ENCODE measurements at places on chromosomes 12 and 14.

GRCh38 chr14:63896278-63896720, 43.5 kb downstream of the SYNE2 start:
- DNase-seq = no peak

DNA sequence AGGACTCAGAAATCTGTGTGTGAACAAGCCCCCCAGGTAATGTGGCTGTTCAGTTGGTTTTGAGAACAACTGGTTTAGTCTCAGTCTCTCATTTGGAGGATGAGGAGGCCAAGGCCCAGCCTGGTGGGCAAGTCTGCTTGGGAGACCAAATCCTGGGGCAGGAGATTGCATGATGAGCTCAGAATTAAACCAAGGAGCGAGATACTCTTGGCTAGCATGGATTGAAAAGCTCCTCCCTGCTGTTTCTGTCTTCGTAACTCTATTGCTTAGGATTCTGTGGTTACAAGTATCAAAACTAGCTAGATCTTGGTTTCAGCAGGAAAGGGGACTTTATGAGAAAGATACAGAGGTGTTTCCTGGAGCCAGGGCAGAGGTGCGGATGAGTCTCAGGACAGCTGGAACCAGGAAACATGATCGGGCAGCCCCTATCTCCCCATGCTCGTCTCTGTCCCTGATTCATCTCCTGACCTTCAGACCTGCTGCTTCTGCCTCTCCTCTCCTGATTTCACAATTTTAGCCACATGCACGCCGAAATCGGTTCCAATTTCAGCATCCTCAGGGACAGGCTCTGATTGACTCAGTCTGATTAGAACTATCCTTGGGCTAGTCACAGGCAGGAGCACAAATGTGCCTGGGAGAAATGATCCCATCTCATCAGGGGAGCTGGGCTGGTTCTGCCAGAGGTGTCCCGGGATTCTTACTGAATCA, 40.2 kb upstream of the RIN3 start:
- no peak for DNase-seq

GRCh38 chr12:79174626-79175025, 310.1 kb downstream of the SYT1 start:
- DNase-seq = no peak

GRCh38 chr12:29032446-29032845, 116.6 kb upstream of the FAR2 start:
- DNase-seq = no peak

- no peak for DNase-seq
These were observed 257.2 kb upstream of the PRICKLE1 start for GRCh38 chr12:42846782-42847181.

DNA sequence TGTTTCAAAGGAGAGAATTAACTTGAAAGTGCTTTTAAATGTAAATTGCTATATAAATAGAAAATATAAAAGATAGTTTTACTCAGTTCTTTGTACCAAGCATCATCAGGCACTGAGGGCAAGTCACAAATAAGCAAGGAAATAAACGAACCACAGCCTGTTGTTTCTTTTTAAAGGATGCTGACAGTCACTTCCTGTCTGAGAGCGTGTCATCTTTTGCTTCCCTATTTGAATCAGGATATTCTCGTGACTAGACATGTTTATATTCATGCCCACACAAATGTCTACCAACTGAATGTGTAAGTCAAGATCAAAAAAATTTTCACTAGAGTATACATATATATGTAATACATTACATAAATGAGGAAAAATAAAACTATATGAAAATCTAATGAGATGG, 31.4 kb upstream of the SLC2A13 start:
- DNase-seq = no peak

- DNase-seq = no peak
These were observed 377.4 kb downstream of the C12orf50 start for GRCh38 chr12:87651670-87652425.

DNA sequence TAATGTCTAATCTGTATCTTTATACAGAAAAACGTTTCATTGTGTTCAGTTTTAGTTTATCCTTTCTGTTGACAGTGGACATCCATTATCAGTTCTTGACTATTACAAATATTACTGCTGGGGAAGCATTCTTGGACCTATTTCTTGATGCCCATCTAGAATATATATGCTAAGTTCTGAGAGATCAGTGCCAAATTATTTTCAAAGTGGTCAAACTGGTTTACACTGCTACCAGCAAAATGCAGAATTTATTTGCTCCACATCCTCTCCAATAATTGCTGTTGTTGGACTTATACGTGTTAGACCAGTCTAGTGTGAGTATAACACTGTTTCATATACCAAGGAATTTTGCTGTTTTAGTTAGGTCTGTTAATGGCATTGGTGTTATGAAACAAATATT, 85.5 kb upstream of the TRAF3 start:
- no peak for DNase-seq
